ENCODE measurements at places on chromosomes 13 and 19.

- DNase-seq = no peak
These were observed 823.5 kb downstream of the PCDH17 start for GRCh38 chr13:58455094-58455493.

- peak; percentile 22 for DNase-seq
These were observed 591 bp downstream of the DEDD2 start for GRCh38 chr19:42216653-42217519.

DNA sequence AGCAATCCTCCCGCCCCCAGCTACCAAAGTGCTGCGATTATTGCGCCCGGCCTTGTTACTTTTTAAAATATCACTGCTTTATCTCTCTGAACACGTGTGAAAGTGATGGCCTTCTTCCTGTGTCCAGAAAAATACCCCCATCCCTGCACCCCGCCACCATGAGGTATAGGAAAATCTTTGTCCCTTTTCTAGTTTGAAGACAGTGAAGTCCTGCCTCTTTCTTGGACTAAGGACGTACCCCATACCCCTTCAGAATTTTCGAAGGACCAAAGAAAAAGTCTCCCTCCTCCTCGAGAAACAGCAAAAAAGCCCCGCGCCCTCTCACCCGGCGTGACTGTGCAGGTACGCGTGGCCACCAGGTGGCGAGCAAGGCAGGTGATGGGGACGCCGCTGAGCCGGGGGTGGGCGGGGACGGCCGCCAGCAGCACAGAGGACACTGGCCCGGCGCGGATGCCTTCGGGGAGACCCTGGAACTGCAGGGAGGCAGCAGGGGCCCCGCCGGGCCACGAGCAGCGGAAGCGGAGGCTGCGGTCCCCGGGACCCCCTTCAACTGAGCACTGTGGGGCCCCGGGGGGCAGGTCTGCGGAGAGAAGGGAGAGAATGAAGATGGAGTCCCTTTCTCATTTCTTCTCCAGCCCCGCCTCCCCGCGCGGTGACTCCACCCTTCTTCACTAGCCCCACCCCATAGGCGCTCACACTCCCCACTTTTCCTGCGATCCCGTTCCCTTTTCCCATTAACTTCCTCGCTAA lies 3.2 kb downstream of the VSIG10L start:
- DNase-seq = peak; percentile 64

GRCh38 chr19:16361254-16361653 lies 36.6 kb downstream of the KLF2 start:
- no peak for DNase-seq

GRCh38 chr19:21748088-21748487 lies 19.3 kb downstream of the ZNF100 start:
- DNase-seq = no peak

Measured in NCI-H2171 (cell line).